Putamen (tissue), 1 donor: ENCODE measurements at places on chromosomes 3 and 15.

- DNase-seq = no peak
Observed at GRCh38 chr3:127543441-127543840, 47.1 kb downstream of the TPRA1 start.

DNA sequence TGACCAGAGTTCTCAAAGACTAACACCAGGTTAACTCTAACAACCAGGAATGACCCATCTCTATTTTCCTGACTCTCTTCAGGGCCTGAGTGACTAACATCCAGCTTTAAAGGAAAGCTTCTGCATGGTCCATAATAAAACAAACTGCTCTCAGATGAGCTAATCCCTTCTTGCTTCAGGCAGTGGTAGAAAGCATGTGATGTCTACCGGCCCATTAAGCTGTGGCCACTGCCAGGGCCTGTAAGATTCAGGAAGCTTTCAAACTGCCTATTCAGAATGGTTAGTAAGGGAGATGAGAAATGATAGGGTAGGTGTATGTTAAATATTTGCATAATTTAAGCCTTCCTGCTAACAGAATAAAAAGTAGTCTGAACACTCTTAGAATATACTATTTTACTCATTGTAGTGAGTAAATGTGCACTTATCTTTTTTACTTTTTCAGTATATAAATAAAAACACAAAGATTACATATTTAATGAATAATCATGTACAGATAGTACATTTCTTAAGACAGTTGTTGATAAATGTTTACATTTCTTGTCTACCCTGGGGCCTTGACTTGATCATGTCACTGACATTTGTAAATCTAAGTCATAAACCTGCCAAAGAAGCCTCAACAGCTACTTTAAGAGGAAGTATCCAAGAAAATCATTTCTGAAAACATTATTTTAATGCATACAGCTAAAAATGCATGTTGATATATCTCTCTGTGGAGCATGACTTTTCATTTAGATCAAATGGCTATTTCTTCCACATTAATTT is 222.0 kb downstream of the MCTP2 start:
- no peak for DNase-seq

- DNase-seq = no peak
Observed at GRCh38 chr3:27596921-27597320, 112.7 kb upstream of the SLC4A7 start.

DNA sequence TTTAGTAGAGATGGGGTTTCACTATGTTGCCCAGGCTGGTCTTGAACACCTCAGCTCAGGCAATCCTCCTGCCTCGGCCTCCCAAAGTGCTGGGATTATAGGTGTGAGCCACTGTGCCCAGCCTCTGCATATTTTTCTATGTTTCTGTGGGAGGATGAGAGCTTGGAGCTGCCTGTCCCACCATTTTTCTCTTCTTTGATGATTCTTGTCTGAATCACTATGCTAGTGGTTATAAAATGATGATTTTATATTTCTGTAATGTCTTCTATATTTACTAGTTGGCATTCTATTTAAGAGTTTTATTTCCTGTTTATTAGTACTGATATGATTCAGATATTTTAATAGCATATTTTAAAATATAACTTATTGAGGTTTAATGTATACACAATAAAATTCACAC is 69.7 kb downstream of the CHCHD6 start:
- no peak for DNase-seq

- DNase-seq = no peak
Observed at GRCh38 chr3:97530691-97531090, 233.9 kb upstream of the ARL6 start.

GRCh38 chr15:60326343-60326742 is 71.4 kb downstream of the ANXA2 start:
- no peak for DNase-seq
